Activated T-helper 2 cell treated with anti-CD3 and anti-CD28 coated beads, Interferon-gamma antibody, Interleukin-2, Interleukin-4, amounts not matched to agents 10 μg/mL and 5 μg/mL and 100 μg/mL, durations not matched to agents 14 hours and 24 hours and 36 hours (primary cell): ENCODE measurements at places on chromosomes 1 and 21. TPM values are rescaled to one million over a fixed set of nuclear protein-coding genes. Genes with fewer than 3 reads are reported as not detected.
A peak's percentile ranks its signal among the peaks of the same experiment; 100 is the strongest.

The BEND5 gene
- 10.2 and 13.1 TPM in 2 replicates for total RNA-seq

DNA sequence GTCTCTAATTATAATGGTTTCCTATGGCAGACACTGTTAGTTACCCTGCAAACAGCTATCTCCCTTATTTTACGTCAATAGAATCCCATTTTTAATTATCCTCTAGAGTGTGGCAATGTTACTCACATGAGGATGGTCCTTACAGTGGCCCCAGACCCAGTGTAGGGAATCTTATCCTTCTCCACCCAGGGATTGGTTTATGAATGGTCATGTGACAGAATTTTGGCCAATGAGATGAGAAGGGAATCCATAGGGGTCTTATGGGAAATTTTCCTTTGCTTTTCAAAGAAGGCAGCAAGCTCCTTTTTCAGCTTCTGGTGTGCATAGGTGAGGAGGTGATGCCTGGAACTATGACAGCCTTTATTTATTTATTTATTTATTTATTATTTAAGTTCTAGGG is 59.0 kb upstream of the HUNK start:
- DNase-seq = no peak
- no peaks in the 10 kb centered on the region for H3K4me1 ChIP-seq
- H3K27ac ChIP-seq = no peak overlapping the region
- H3K27me3 ChIP-seq = no peaks in the 10 kb centered on the region
- H3K4me3 ChIP-seq = no peak overlapping the region

GRCh38 chr1:231544943-231545592 is 16.6 kb downstream of the TSNAX start:
- no peak overlapping the region for H3K27ac ChIP-seq
- H3K36me3 ChIP-seq = peaks cover 49% of the 10 kb centered on the region
- H3K4me3 ChIP-seq = no peak overlapping the region
- H3K27me3 ChIP-seq = no peaks in the 10 kb centered on the region

The A3GALT2 gene
- not detected in 2 replicates for total RNA-seq

The IFNLR1 gene
- total RNA-seq = 5.8 and 6.5 TPM in 2 replicates

DNA sequence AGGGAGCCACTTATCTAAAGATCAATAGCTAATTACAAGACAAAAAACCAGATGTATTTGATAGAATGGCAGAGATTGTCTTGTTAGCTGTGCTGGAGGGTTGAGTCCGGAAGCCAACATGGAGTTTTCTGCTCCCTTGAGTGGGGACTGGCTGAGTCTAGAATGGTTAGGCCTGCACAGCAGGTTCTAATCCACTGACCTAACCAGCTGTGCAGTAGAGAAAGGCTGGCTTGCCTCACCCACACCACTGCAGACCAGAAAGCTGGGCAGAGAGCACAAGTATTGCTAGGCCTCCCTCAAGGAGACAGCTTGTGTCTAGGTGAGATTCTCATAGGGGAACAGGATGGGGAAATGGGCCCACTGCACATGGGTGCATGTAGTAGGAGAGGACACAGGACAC is 11.7 kb upstream of the GNG12 start:
- no peaks in the 10 kb centered on the region for H3K4me1 ChIP-seq
- H3K36me3 ChIP-seq = no peaks in the 10 kb centered on the region
- H3K4me3 ChIP-seq = no peak overlapping the region
- DNase-seq = no peak
- peaks cover 23% of the 10 kb centered on the region for H3K27me3 ChIP-seq
- no peak overlapping the region for H3K27ac ChIP-seq

GRCh38 chr1:170674986-170675385 is 11.1 kb downstream of the PRRX1 start:
- H3K4me1 ChIP-seq = no peaks in the 10 kb centered on the region
- no peak for DNase-seq
- no peaks in the 10 kb centered on the region for H3K36me3 ChIP-seq
- H3K27ac ChIP-seq = no peak overlapping the region

The TEKT2 gene
- total RNA-seq = 0.18 and 0.21 TPM in 2 replicates

GRCh38 chr1:39391691-39392679 is 99.5 kb upstream of the BMP8A start:
- peaks cover 41% of the 10 kb centered on the region for H3K4me1 ChIP-seq
- DNase-seq = no peak
- H3K27ac ChIP-seq = peak overlapping the region; percentile 4
- no peaks in the 10 kb centered on the region for H3K27me3 ChIP-seq

- no peaks in the 10 kb centered on the region for H3K4me1 ChIP-seq
- DNase-seq = no peak
- no peak overlapping the region for H3K4me3 ChIP-seq
- peaks cover 5% of the 10 kb centered on the region for H3K27me3 ChIP-seq
Observed at GRCh38 chr1:234072793-234073192, 168.3 kb downstream of the SLC35F3 start.

The LHX8 gene
- total RNA-seq = not detected in 2 replicates

The ANKRD35 gene
- 0.23 and 0.37 TPM in 2 replicates for total RNA-seq

DNA sequence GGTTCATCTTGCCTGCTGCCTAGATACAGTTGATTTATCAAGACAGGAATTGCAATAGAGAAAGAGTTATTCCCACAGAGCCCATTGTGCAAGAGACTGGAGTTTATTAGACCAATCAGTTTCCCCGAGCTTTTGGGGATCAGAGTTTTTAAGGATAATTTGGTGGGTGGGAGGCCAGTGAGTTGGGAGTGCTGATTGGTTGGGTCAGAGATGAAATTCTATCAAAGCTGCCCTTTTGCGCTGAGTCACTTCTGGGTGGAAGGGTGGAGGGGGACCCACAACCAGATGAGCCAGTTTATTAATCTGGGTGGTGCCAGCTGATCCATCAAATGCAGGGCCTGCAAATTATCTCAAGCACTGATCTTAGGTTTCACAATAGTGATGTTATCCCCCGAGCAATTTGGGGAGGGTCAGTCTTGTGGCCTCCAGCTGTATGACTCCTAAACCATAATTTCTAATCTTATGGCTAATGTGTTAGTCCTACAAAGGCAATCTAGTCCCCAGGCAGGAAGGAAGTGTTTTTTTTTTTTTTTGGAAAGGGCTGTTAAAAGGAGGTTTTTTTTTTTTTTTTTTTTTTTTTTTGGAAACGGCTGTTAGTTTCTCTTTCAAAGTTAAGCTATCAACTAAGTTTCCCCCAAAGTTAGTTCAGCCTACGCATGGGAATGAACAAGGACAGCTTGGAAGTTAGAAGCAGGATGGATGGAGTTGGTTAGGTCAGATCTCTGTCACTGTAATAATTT is 7.4 kb downstream of the SLC16A4 start:
- H3K27me3 ChIP-seq = no peaks in the 10 kb centered on the region
- peaks cover 43% of the 10 kb centered on the region for H3K36me3 ChIP-seq
- H3K4me3 ChIP-seq = no peak overlapping the region
- peak overlapping the region; percentile 51 for H3K27ac ChIP-seq
- DNase-seq = no peak

GRCh38 chr1:237795558-237795957 is 95.2 kb downstream of the ZP4 start:
- no peak overlapping the region for H3K4me3 ChIP-seq
- no peaks in the 10 kb centered on the region for H3K4me1 ChIP-seq
- DNase-seq = no peak
- no peak overlapping the region for H3K27ac ChIP-seq

DNA sequence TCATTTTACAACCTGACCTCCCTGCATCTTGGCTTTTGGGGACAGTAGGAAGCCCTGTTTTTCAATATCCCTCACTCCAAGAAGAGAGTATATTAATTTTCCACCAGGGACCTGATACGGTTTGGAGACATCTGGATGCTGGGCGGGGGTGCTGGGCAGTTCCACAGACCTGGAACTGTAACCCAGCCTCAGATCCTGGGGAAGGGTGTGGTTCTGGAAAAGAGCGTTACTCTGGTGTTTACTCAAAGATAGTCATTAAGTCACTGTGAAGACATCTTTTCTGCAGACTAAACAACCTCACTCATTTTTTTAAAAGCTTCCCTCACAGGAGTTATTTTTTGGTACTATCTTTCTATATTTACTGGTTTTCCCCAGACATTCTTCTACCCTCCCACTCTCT is 189.8 kb downstream of the CLIC6 start:
- no peaks in the 10 kb centered on the region for H3K27me3 ChIP-seq
- peak overlapping the region; percentile 44 for H3K27ac ChIP-seq
- H3K4me1 ChIP-seq = peaks cover 31% of the 10 kb centered on the region
- peaks cover 96% of the 10 kb centered on the region for H3K36me3 ChIP-seq
- no peak for DNase-seq

GRCh38 chr1:203085528-203086406 is at the start of gene MYOG:
TSS of gene MYOG (minus strand) at chr1:203086012. CDS start at chr1:203085961, 51 bp downstream.
- H3K4me3 ChIP-seq = no peak within 1 kb of the TSS
- no peak for DNase-seq
- no peaks in the 10 kb centered on the region for H3K4me1 ChIP-seq
- peaks cover 4% of the 10 kb centered on the region for H3K27me3 ChIP-seq
- no peak within 1 kb of the TSS for H3K27ac ChIP-seq

The LAMC1 gene
- 0.05 and 0.39 TPM in 2 replicates for total RNA-seq

GRCh38 chr1:87993051-87993450 is 664.4 kb downstream of the LMO4 start:
- H3K4me3 ChIP-seq = no peak overlapping the region
- DNase-seq = no peak
- no peaks in the 10 kb centered on the region for H3K36me3 ChIP-seq
- no peaks in the 10 kb centered on the region for H3K4me1 ChIP-seq
- H3K27ac ChIP-seq = no peak overlapping the region

- no peak for DNase-seq
- no peak overlapping the region for H3K4me3 ChIP-seq
- peaks cover 7% of the 10 kb centered on the region for H3K27me3 ChIP-seq
- H3K4me1 ChIP-seq = no peaks in the 10 kb centered on the region
Observed at GRCh38 chr1:152871731-152872126, 6.4 kb upstream of the SMCP start.

The UBE2U gene
- total RNA-seq = not detected in 2 replicates

DNA sequence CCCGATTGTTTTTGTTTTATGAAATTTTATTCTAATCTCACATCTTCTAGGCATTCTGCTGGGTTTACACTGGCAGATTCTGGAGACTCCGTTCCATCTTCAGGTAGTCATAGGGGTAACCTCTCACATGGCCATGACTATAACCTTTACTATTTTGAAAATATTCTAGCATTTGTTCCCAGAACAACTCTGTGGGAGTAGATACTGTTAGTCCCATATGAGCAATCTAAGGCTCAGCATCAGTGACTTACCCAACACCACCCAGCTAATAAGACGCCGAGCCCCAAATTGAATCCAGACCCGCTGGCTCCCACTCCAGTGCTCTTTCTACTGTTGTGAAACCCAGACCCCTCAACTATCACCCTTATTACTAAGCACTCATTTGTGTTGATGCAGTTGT is 9.8 kb downstream of the ADAMTS4 start:
- H3K27me3 ChIP-seq = no peaks in the 10 kb centered on the region
- H3K27ac ChIP-seq = no peak overlapping the region
- DNase-seq = no peak
- peaks cover 39% of the 10 kb centered on the region for H3K4me1 ChIP-seq
- no peak overlapping the region for H3K4me3 ChIP-seq

- H3K4me3 ChIP-seq = no peak overlapping the region
- no peaks in the 10 kb centered on the region for H3K4me1 ChIP-seq
- no peak overlapping the region for H3K27ac ChIP-seq
- no peaks in the 10 kb centered on the region for H3K36me3 ChIP-seq
Observed at GRCh38 chr1:164382384-164382783, 176.6 kb upstream of the PBX1 start.

GRCh38 chr1:1551524-1552262 is 11.3 kb upstream of the TMEM240 start:
- no peak overlapping the region for H3K4me3 ChIP-seq
- no peak for DNase-seq
- peaks cover 7% of the 10 kb centered on the region for H3K36me3 ChIP-seq
- no peaks in the 10 kb centered on the region for H3K4me1 ChIP-seq
- no peak overlapping the region for H3K27ac ChIP-seq
- no peaks in the 10 kb centered on the region for H3K27me3 ChIP-seq

DNA sequence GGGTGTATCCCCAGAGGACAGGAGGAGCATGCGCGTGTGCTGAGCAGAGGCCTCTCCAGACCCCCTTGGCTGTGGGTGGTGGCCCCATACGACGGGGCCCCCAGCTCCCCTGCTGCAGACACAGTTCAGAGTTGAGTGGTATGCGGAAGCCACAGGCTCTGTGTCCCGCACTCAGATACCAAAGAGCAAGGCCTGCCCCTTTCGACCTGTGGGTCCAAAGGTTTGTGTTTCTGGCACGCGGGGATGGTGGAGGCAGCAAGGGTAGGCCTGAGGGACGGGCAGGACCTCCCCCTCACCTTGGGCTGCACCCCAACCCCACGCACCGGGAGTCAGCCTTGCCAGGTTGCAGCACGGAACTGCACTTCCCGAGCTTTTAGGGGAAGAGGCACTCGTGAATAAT is at the start of gene KCNAB2:
Gene KCNAB2, plus strand, starts transcription at position 328 of the 400 bp plus-strand sequence. CDS start 5,649 bp downstream, outside the sequence.
- DNase-seq = no peak
- no peak within 1 kb of the TSS for H3K4me3 ChIP-seq
- peaks cover 67% of the 10 kb centered on the region for H3K36me3 ChIP-seq
- no peaks in the 10 kb centered on the region for H3K27me3 ChIP-seq

The RNF186 gene
- not detected in 2 replicates for total RNA-seq

The EXO1 gene
- 49.2 and 52.5 TPM in 2 replicates for total RNA-seq

DNA sequence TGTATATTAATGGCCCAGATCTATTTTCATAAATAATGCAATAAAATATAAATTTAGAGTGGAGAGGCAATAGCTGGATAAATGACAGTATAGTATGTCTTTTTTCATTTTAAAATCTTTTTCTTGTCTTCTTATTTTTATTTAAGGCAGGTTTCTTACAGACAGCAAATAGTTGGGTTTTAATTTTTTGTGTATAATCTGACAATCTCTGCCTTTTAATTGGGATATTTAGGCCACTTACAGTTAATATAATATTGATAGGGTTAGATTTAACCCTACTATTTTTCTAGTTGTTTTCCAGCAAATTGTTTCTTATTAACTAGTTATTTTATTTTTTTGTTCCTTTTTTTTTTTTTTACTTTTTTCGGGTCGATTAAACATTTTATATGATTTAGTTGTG is 23.3 kb upstream of the KCTD3 start:
- no peak for DNase-seq
- H3K4me1 ChIP-seq = peaks cover 5% of the 10 kb centered on the region
- no peaks in the 10 kb centered on the region for H3K36me3 ChIP-seq
- H3K4me3 ChIP-seq = no peak overlapping the region
- no peaks in the 10 kb centered on the region for H3K27me3 ChIP-seq

GRCh38 chr1:226133504-226134123 is 52.9 kb downstream of the ACBD3 start:
- H3K4me1 ChIP-seq = peaks cover under 1% of the 10 kb centered on the region
- H3K36me3 ChIP-seq = no peaks in the 10 kb centered on the region
- no peak overlapping the region for H3K4me3 ChIP-seq

The REG4 gene
- total RNA-seq = 0.18 TPM in 1 of 2 replicates, not detected in the other

GRCh38 chr1:151425103-151425502 is 25.7 kb downstream of the PSMB4 start:
- H3K36me3 ChIP-seq = peaks cover 80% of the 10 kb centered on the region
- no peak overlapping the region for H3K4me3 ChIP-seq
- no peak overlapping the region for H3K27ac ChIP-seq
- H3K27me3 ChIP-seq = no peaks in the 10 kb centered on the region

The C1orf53 gene
- total RNA-seq = 2.4 and 2.5 TPM in 2 replicates

GRCh38 chr1:226107471-226108460 is 45.2 kb downstream of the H3-3A start:
- peaks cover 15% of the 10 kb centered on the region for H3K4me1 ChIP-seq
- no peak for DNase-seq
- no peak overlapping the region for H3K4me3 ChIP-seq
- H3K27ac ChIP-seq = no peak overlapping the region
